ENCODE measurements at places on chromosomes 16 and 17.

GRCh38 chr17:15999974-16000827 lies 577 bp downstream of the TTC19 start:
- no peak for DNase-seq

GRCh38 chr17:52419229-52419641 lies 260.7 kb upstream of the CA10 start:
- no peak for DNase-seq

GRCh38 chr16:28140788-28141618 lies 70.8 kb downstream of the XPO6 start:
- peak; percentile 61 for DNase-seq

DNA sequence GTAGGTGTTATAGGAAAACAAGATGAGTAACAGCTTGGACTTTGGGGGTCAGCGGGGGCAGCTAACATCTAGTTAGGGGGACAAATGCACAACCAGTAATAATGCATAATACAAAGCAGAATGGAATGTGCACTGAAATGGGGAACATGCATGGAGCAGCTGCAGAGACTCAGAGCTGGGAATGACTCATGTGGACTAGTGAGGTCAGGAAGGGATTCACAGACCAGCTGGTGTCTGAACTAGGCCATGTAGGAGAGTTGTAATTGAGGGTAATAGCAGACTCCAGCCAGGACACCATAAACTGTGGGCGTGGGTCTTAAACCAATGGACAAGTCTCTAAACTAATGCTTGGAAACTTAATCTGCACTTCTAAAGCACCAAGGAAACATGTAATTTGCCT lies 176.8 kb upstream of the ASIC2 start:
- no peak for DNase-seq

DNA sequence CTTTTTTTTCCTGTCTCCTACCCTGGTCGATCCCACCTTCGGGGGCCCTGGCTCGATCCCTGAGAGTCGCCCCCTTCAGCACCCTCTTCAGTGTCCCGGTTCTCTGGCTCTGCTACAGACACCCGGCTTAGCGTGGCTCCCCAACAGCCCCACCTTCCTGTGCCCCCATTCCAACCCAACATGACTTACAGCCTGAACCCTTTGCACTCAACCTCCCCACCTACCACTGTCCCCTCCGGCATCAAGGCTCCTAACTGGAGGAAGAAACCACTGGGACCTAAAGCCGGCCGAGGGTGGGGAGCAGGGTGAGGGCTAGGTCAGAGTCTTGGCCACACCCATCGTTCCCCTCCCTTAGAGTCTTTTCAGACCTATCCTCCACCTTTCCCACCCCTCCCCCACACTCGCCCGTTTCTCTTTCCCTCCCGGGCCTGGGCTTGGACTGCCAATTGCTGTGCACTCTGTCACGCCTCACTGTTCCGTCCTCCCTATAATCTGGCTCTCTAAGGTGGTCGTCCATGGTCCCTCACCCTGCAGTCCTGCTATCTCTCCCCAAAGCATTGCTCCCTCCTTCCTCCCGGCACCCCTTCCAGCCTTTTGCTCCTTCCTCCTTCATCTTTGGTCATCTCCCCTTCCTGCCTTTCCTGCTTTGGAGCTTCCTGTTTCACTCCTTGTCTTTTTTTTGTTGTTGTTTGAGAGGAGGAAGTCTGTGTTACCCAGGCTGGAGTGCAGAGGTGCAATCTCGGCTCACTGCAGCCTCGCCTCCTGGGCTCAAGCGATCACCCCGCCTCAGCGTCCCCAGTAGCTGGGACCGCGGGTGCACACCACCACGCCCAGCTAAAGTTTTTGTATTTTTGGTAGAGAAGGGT lies 890 bp upstream of the CLDN7 start:
- DNase-seq = no peak

DNA sequence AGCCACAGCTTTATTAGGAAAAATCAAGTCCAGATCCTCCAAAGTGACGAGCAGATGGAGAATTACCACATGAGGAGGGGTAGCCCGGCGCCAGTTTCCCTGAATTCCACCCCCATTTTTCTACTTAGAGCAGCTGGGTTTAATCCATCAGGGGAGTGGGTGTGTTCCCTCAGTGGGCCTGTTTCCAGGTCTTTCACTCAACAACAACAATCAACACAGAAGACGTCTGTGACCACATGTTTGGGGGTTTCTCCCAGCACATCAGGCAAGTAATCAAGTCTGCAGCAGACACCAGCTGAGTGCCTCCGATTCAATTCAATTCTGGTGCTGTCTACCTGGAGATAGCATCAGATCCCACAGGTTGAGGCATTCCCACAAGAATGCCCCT lies 6.8 kb downstream of the SLC6A2 start:
- no peak for DNase-seq

GRCh38 chr17:67377488-67378453 lies 690 bp downstream of the PITPNC1 start:
- DNase-seq = no peak

- no peak for DNase-seq
Observed at GRCh38 chr17:76873856-76874255, 5.7 kb downstream of the MGAT5B start.

- no peak for DNase-seq
Observed at GRCh38 chr17:44736551-44737240, 22.1 kb upstream of the ADAM11 start.

- no peak for DNase-seq
Observed at GRCh38 chr17:62824290-62825131, 16.4 kb upstream of the MARCHF10 start.

Measured in GM18507 (cell line).